WTC11 (cell line): ENCODE measurements at places on chromosomes 6 and 20. TPM values are rescaled to one million over a fixed set of nuclear protein-coding genes. Genes with fewer than 3 reads are reported as not detected.

The RIN2 gene
- total RNA-seq: 2.1 to 4.3 TPM (median 2.8 TPM) in 3 replicates

The SLPI gene
- total RNA-seq: 0.60 to 0.78 TPM (median 0.74 TPM) in 3 replicates

The PGBD1 gene
- 6.8 to 7.5 TPM (median 6.9 TPM) in 3 replicates for total RNA-seq

The DHX35 gene
- total RNA-seq: 17.8 to 20.4 TPM (median 18.7 TPM) in 3 replicates

The IER3 gene
- 61.2 to 82.4 TPM (median 61.5 TPM) in 3 replicates for total RNA-seq

The SUN5 gene
- total RNA-seq: not detected in 3 replicates

DNA sequence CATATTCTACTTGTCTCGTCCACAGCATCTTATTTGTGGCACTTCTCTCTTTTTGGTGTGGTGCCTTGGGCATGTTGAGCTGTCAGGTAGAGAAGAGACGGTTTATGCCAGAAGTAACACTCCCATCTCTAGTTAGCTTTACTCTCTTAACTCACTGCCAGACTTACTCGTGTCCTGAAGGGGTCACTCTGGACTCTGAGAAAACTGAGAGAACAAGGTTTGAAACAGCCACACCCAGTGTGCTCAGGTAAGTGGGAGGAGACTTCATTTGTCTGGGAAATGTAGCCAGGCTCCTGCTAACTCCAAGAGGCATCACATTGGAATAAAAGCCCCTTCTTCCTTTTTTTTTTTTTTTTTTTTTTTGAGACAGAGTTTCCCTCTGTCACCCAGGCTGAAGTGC lies 360.8 kb downstream of the QKI start:
- DNase-seq: no peak

DNA sequence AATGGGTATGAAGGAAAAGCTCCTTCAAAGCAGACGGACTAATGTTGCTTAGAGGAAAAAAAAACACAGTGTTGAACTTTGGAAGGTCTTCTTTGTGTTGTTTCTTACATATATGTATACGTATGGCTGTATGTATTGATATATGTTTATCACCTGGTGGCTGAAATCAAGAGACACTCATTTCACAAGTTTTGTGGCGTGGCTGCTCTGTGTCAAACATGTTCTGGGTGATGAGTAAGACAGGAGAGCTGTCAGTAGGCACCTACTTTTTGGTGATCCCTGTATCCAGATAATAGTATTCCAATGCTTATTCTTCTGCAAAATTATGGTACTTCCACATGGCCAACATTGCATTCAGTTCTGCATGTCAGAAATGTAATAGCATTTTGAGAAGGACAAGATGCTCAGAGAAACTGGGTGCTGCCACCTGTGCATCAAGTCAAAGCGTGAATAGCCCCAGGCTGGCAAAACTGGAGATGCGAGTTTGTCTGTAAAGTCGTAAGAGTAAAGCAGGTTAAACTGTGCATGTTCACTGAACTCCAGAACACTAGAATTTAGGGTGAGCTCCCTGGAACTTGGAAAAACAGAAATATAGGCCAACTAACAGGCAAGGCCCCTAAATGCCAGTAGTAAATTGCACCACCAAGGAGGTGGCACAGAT lies 67.9 kb downstream of the ARMC2 start:
- DNase-seq: no peak

DNA sequence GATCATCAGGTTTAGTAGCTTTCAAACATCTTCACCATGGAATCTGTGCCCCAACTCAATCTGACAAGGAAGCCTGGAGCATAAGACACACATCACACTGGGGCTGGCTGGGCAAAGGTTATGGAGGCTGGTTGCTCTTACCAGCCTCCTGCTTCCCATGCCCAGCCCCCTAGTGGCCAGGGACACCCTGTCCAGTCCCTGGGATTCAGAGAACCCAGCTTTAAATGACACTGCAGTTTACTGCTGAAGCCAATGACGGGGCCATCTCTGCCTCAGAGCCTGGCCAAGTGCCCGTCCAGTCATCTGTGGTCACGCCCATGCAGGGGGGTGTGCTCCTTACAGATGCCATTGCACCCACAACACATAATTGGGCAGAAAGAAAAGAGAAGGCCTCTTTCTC lies 272.9 kb downstream of the SMOC2 start:
- no peak for DNase-seq

GRCh38 chr6:128710315-128710714 lies 172.6 kb upstream of the LAMA2 start:
- DNase-seq: no peak

GRCh38 chr6:82227770-82228169 lies 19.8 kb downstream of the IBTK start:
- DNase-seq: no peak

GRCh38 chr20:47802975-47803374 lies 17.7 kb upstream of the SULF2 start:
- no peak for DNase-seq

DNA sequence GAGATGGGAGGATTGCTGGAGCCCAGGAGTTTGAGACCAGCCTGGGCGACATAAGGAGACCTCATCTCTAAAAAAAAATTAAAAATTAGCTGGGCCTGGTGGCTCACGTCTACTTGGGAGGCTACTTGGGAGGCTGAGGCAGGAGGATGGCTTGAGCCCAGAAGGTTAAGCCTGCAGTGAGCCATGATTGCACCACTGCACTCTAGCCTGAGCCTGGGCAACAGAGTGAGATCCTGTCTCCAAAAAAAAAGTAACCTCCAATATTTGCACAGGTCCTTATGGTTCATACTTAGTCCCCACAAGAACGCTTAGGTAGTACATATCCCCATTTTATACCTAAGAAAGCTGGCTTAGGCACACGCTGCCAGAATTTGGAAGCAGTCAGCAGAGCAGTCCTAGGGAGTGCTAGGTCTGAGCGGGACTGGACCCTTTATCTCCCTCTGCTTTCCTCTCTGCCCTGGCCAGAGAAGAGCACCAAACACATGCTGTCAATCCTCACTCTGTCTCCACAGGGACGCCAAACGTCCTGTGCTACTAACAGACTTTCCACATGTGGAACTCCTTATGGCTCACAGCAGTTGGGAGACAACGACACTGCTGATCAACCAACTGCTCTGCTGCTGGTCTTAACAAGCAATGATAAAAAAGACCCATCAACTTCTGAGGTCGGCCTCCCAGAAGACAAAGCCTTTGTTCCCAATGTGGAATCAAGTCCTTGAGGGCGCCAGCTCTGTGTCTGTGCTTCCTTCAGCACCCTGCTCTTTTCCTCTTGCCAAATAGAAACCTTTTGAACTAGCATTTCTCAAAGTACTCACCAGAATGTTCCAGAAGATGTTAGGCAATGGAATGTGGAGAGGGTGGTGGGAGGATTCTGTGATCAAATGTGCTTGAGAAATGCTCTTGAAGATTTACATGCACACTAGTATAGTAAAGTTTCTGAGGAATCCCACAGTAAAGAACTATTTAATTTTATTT lies 226.3 kb upstream of the DTNBP1 start:
- DNase-seq: no peak

GRCh38 chr20:22387452-22387851 lies 196.9 kb downstream of the FOXA2 start:
- DNase-seq: no peak

- no peak for DNase-seq
Observed at GRCh38 chr20:10357061-10357708, 76.8 kb downstream of the MKKS start.

DNA sequence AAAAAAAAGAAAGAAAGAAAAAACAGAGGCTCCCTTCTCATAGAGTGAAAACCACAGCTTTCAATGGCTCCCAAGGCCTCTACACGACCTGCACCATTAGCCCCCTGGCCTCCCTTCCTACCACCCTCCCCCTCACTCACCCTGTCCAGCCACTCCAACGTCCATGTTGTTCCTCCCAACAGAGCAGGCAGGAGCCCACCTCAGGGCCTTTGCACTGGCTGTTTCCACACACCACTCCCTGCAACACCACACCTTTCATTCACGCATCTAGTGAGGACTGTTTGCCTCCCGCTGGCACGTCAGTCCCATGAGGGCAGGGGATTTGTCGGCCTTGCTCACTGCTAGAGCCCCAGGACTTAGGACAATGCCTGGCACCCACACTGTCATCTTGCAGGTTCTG lies 39.5 kb downstream of the GRM4 start:
- DNase-seq: no peak
